Naive B cell (primary cell): ENCODE measurements at places on chromosomes 5 and 9. TPM values are rescaled to one million over a fixed set of nuclear protein-coding genes. Genes with fewer than 3 reads are reported as not detected.

DNA sequence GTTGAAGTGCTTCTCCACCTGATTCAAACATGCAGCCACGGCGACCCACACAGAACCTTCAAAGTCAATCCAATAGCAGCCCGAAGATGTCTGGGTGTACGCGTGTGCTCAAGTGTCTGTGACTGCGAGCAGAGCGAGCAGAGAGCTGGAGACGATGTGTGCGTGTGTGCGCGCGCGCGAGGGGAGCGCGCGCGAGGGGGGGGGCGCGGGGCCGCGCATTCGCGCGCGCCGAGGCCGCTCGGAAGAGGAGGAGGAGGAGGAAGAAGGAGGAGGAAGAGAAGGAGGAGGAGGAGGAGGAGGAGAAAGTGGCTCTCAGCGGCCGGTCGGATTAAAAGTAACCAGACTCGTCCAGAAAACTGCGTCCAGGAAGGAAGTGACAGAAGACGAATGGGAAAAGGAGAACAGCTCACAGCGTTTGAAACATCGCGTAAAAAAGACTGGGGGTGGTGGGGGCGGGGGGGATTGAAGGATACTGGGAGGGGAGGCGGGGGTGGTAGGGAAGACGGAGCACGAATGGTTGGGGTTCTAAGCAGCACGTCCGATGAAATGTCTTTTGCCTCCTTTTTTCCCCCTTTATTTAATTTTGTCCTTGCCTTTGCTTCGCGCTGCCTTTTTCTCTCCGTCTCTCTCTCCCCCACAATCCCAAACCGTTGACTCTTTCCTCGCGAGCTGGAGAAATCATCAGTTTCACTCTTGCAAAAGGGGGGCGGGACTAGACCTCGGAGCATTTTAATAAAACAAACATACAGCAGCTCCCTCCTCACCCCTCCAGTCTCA, at the start of gene MEF2C:
MEF2C (minus strand) TSS at position 126 of the 777 bp plus-strand sequence. CDS start 59,396 bp downstream, outside the sequence.
- H3K4me1 ChIP-seq: peaks cover 21% of the 10 kb centered on the region
- H3K27me3 ChIP-seq: no peaks in the 10 kb centered on the region
- DNase-seq: peak; percentile 67
- H3K36me3 ChIP-seq: peaks cover 9% of the 10 kb centered on the region
- peak within 1 kb of the TSS; percentile 99 for H3K27ac ChIP-seq
- peak within 1 kb of the TSS; percentile 98 for H3K4me3 ChIP-seq

- no peak for DNase-seq
- peak overlapping the region; percentile 73 for H3K4me3 ChIP-seq
- no peak overlapping the region for H3K27ac ChIP-seq
- H3K36me3 ChIP-seq: no peaks in the 10 kb centered on the region
- peaks cover 69% of the 10 kb centered on the region for H3K4me1 ChIP-seq
Measured at GRCh38 chr5:142316051-142316450, 8.8 kb downstream of the SPRY4 start.

GRCh38 chr9:78781681-78782080, 484.8 kb downstream of the PSAT1 start:
- no peaks in the 10 kb centered on the region for H3K27me3 ChIP-seq
- DNase-seq: no peak
- H3K4me1 ChIP-seq: peaks cover 4% of the 10 kb centered on the region
- no peak overlapping the region for H3K27ac ChIP-seq

GRCh38 chr5:125575171-125575890, 828.9 kb upstream of the ZNF608 start:
- H3K36me3 ChIP-seq: no peaks in the 10 kb centered on the region
- H3K27me3 ChIP-seq: peaks cover 5% of the 10 kb centered on the region
- no peak for DNase-seq
- H3K4me3 ChIP-seq: no peak overlapping the region
- H3K4me1 ChIP-seq: no peaks in the 10 kb centered on the region

GRCh38 chr5:164672931-164673694, 1167.7 kb downstream of the MAT2B start:
- DNase-seq: no peak
- H3K4me1 ChIP-seq: no peaks in the 10 kb centered on the region
- H3K27me3 ChIP-seq: no peaks in the 10 kb centered on the region
- no peak overlapping the region for H3K27ac ChIP-seq

GRCh38 chr5:66949066-66949465, 247.5 kb downstream of the CD180 start:
- H3K36me3 ChIP-seq: no peaks in the 10 kb centered on the region
- H3K4me3 ChIP-seq: no peak overlapping the region
- H3K27me3 ChIP-seq: peaks cover 6% of the 10 kb centered on the region
- H3K4me1 ChIP-seq: no peaks in the 10 kb centered on the region
- H3K27ac ChIP-seq: no peak overlapping the region

DNA sequence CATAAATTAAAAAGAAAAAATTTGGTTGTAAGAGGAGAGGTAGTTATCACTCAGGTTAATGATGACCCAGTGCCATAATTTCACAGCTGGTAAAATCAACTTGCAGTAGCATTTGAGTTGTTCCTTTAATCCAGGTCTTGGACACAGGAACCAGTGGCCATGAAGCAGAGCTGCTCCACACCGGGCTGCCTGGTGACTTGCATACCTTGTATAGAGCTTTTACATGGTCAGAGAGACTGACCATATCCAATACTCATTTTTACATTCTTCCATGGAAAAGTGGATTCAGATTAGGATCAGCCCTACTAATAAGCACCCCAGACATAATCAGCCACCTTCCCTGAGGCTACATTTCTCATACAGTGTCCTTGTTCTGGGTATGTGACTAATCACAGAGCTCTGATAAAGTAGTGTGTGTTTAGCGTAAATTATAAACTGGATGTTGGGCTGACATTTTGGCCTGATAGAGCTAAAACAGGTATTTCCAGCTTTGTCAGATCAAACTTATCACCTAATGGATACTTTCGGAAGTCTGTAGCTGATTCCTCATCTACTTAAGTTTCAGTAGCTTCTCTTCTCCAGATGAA, 77.0 kb upstream of the ZSWIM6 start:
- peaks cover 4% of the 10 kb centered on the region for H3K27me3 ChIP-seq
- DNase-seq: no peak
- H3K27ac ChIP-seq: no peak overlapping the region
- no peaks in the 10 kb centered on the region for H3K36me3 ChIP-seq

DNA sequence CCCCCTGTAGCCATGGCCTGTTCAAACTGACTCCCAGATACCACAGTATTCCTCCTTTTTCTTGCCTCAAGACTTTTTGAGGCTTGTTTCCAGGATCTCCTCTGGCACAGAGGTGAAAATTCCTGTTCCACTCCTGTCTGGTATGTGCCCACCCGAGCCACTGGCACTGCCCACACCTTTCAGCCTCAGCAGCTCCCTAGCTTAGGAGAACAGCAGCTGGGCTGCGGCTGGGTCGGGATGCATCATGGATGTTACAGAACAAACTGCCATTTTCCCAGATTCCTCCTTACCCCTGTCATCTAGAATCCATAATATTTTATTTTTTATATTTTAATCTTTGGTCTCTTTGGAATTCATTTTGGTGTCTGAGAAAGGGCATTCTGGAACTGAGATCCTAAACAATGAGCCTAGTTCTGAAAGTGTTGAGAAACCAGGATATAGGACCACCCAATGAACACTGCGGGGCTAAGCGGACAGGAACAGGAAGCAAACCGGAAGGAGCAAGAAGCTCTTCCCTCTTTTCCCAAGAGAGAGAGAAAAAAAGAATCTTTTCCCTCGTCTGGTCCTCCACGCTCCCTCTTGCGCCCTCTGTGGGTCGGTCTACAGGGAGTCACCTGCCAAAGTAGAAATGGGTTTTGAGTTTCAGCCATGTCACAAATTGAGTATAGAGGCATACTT, 12.5 kb downstream of the OR2S2 start:
- H3K27me3 ChIP-seq: peaks cover 55% of the 10 kb centered on the region
- no peaks in the 10 kb centered on the region for H3K36me3 ChIP-seq
- peaks cover 5% of the 10 kb centered on the region for H3K4me1 ChIP-seq
- no peak overlapping the region for H3K27ac ChIP-seq
- peak; percentile 45 for DNase-seq

GRCh38 chr5:141483902-141484301, 928 bp upstream of the PCDHGC4 start:
- no peak for DNase-seq
- peaks cover 76% of the 10 kb centered on the region for H3K27me3 ChIP-seq
- no peak overlapping the region for H3K4me3 ChIP-seq
- H3K4me1 ChIP-seq: peaks cover 13% of the 10 kb centered on the region
- no peaks in the 10 kb centered on the region for H3K36me3 ChIP-seq

DNA sequence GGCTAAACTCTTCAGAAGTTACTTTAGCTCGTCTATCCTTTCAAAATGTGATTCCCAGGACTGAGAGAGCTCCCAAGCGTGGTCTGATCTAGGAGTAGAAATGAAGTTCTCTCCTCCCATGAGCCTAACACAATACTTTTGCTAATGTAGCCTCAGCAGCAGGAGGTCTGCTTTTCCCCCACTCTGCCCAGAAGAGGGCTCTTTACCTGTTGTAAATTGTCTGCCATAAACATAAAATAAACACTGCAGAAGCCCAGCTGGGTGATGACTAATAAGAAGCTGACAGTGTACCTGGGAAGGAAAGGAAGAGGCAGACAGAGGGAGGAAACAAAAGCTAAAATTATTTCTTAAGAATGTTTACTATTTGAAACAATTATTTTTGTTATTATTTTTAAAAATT, 15.4 kb downstream of the SLC36A3 start:
- peak overlapping the region; percentile 57 for H3K27ac ChIP-seq
- H3K36me3 ChIP-seq: no peaks in the 10 kb centered on the region
- H3K27me3 ChIP-seq: no peaks in the 10 kb centered on the region
- no peak for DNase-seq
- H3K4me1 ChIP-seq: peaks cover 3% of the 10 kb centered on the region

DNA sequence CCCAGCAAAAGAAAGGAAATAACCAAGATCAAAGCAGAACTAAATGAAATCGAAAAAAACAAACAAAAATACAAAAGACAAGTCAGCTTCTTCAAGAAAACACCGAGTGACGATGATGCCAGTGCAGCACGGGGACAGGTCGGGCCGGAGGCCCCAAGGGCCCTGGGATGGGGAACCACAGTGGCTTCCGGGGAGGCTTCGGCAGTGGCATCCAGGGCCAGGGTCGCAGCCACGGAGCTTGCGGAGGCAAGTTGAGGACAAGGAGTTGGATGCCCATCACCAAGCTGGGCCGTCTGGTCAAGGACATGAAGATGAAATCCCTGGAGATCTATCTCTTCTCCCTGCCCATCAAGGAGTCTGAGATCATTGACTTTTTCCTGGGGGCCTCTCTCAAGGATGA, 53.2 kb upstream of the WDR41 start:
- DNase-seq: no peak
- H3K4me3 ChIP-seq: no peak overlapping the region
- H3K4me1 ChIP-seq: peaks cover 5% of the 10 kb centered on the region
- H3K27ac ChIP-seq: no peak overlapping the region
- H3K27me3 ChIP-seq: peaks cover 46% of the 10 kb centered on the region
- peaks cover 11% of the 10 kb centered on the region for H3K36me3 ChIP-seq

DNA sequence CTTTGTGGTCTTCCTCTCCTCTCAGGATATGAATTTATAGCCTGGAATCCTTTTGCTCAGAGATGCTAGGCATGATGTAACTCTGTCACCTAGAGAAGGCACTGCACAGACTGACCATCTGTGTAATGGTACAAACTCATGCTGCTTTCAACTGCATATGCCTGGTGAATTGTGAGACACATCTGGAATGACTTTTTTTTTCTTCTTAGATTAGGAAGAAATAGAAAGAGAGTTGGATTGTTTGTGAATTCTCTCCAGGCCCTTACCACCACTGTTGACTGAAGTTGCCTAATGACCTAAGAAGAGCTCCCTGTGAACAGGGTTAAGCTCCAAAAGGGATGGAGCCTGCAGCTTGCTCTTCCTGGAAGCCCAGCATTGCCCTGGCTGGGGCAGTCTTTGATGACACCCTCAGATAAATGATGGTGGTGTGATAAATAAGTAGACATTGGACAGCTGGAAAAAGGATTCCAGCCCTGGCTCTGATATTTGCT, 47.8 kb upstream of the TRIM32 start:
- H3K36me3 ChIP-seq: no peaks in the 10 kb centered on the region
- DNase-seq: no peak
- no peak overlapping the region for H3K4me3 ChIP-seq
- no peak overlapping the region for H3K27ac ChIP-seq
- H3K27me3 ChIP-seq: no peaks in the 10 kb centered on the region
- H3K4me1 ChIP-seq: no peaks in the 10 kb centered on the region

GRCh38 chr5:163193886-163194285, 243.5 kb upstream of the CCNG1 start:
- H3K27ac ChIP-seq: no peak overlapping the region
- H3K36me3 ChIP-seq: no peaks in the 10 kb centered on the region
- no peaks in the 10 kb centered on the region for H3K4me1 ChIP-seq

The ADCY2 gene
- polyA plus RNA-seq: not detected

The STPG3 gene
- not detected for polyA plus RNA-seq

The NR5A1 gene
- not detected for polyA plus RNA-seq

The CNTNAP3 gene
- polyA plus RNA-seq: not detected

The SUB1 gene
- 473 TPM for polyA plus RNA-seq

The CCNO gene
- not detected for polyA plus RNA-seq

The TMEM174 gene
- not detected for polyA plus RNA-seq
